Right renal pelvis (tissue), 4 donors: ENCODE measurements at places on chromosomes 1 and 21. TPM values are rescaled to one million over a fixed set of nuclear protein-coding genes. Genes with fewer than 3 reads are reported as not detected.

- no peak for DNase-seq
Observed at GRCh38 chr1:7646981-7647901, 123.9 kb upstream of the VAMP3 start.

DNA sequence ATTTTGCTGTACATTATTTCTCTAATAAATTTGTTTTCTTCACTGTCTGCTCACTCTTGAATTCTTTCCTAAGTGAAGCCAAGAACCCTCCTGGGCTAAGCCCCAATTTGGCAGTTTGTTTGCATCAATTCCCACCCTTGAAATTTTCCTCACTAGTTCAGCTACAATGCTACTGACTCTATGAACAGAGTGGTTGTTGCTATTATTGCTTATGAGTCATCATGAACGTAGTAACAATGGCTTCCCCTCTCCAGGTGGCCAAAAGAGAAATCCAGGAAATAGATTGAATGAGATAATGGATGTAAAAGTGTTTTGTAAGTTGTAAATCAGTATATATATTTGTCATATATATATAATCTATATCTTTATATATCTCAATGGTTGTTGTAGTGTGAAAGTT, 193.0 kb downstream of the URB2 start:
- DNase-seq: no peak

EVA1B gene
- 124 TPM for polyA plus RNA-seq

DNA sequence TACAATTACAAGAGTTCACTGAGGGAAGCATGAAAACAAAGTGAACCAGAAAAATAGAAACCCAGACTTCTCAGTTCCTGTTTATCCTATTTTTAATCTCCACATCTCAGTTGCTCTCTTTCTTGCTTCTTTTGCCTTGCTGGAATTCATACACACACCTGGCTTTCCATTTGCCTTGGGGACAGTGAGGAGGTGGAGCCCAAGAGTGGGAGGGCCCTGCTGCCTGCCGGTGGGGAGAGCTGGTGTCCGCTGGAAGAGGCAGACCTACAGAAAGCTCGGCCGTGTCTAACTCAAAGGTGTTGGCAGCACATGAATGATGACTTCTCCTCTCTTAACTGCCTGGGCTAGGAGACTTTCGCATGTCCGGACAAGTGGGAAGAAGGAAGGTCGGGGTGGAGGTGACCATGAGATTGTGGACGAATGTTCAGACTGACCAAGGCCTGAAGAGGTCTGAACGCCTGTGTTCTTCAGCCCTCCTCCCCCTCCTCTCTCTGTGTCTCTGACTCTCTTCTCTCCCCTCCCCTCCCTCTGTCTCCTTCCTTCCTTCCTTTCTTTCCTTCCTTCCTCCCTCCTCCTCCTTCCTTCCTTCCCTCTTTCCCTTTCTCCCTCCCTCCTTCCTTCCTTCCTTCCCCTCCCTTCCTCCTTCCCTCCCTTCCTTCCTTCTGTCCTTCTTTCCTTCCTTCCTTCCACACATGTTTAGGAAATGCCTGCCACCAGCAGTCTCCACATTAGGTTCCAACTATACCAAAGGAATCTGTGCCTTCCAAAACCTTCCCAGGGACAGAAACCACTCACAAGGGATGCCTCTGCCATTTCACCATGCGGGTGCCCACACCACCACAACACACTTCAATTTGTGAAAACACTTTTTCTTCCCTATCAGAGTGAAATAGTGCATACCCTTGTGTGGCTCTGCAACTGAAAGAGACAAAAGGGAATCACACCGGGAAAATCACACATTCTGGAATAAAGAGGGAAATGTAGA, 157.3 kb upstream of the RUNX1 start:
- no peak for DNase-seq

GJA8 gene
- polyA plus RNA-seq: 0.31 TPM

DNA sequence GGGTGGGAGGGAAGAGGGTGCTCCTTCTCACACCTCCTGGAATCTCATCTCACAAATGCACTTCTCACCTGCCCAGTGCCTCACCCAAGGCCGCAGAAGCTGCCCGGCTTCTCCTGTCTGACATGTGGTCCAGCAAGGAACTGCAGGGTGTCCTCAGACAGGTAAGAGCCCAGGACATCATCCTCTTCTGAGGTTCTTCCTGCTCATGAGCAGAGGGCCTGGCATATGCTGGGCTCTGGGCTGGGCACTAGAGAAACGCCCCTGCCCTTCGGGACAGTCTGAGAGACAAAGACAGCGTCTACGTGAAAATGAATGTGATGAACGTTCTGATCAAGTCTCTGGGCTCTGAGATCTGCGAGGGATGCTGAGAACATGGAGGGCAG, 42.4 kb downstream of the PKP1 start:
- DNase-seq: no peak

DNA sequence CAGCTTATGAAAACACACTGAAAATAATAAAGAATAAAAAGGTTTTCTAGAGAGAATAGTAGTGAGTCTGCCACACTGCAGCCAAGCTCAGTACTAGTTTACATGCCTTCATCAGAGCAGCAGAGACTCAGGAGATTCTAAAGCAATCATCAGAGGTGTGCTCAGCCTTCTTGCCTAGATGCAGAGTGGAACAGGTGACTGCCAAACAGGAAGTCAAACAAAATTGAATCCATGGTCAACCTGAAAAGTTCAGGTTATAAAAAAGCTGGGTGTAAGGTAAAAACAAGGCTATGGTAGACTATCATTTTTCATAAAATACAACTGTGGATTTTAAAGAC, 165.3 kb upstream of the C1orf105 start:
- no peak for DNase-seq

VCAM1 gene
- polyA plus RNA-seq: 27.6 TPM

DNA sequence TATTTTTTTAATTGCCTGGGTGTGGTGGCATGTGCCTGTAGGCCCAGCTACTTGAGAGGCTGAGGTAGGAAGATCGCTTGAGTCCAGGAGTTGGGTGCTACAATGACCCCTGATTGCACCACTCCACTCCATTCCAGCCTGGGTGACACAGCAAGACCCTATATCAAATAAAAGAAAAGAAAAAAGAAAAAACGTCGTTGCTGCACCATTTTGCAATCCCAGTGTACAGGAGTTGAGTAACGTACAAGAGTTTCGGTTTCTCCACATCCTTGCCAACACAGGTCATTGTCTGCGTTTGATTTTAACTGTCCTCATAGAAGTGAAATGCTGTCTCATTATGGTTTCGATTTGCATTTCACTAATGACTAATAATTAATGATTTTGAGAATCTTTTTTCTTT, 7.9 kb downstream of the ZNF684 start:
- DNase-seq: no peak

ILDR2 gene
- 15.6 TPM for polyA plus RNA-seq

DNA sequence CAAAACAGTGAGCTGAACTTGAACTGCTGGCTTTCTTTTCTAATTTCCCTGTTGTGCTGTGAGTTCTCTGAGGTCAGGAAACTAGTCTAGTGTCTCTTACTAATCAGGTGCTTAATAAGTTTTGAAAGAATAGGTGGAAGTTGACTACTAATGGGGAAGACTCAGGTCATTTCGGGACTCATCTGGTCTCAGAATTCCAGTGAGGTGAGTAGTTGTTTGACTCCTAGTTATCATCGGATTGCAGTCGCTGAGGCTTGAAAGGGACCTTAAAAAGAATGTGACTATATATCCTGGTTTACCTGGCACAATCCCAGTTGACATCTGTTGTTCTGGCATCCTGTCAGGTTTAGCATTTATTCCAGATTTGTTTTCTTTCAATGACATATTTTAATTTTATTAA, 81.4 kb upstream of the SPAG17 start:
- DNase-seq: no peak

DNA sequence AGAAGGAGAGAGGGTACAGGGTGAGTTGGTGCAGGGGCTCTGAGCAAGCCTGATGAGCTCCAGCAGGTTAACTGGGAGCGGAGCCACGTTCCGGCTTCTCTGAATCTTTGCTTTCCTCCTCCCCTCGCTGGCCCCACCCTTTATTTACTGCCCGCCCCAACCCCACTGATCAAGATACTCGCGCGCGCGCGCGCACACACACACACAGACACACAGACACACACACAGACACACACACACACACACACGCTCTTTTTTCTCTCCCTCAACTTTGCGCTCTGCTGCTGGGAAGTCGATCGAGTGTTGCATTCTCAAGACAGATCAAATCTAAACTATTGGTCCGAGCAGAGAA, at the start of gene GRIK1:
TSS of gene GRIK1 (minus strand) at position 73 of the 352 bp plus-strand sequence.
- no peak for DNase-seq

GRCh38 chr1:182731852-182732575, 47.6 kb upstream of the RGS8 start:
- DNase-seq: no peak

MDM4 gene
- polyA plus RNA-seq: 26.4 TPM

DNA sequence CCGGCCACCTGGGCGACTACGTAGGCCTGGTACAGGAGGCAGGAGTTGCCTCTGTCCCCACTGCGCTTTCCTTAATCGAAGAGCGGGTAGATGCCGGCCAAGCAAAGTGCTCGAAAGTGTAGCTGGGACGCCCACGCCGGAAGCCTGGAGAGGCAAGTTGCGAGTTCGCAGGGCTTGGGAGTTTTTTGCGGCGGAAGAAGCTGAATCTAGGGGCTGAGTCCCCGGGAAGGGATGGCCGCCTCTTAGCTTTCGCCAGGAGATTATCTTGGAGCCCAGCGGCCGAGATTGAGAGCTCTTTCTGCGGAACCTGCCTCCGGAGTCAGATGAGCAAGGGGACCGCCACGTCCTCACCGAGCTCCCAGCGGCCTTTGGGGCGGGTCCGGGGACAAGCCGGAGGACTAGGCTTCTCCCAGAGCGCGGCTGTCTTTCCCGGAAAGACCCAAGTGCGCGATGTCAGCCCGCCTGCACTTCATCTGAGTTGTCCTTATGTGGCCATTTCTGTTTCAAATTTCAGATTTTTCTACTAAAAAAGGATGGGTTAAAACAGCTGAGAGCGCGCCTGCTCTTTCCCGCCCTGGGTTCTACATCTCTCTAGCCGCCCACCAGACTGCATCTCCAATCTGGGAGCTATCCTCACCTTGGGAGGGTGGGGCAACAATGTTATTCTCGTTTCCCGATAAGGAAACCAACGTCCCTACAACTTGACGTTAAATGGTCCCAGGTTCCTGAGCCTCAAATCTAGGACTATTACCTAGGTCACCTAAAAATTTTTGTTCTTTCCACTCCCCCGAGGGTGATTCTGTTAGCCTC, 12.4 kb upstream of the TBX15 start:
- DNase-seq: no peak

RGS13 gene
- polyA plus RNA-seq: not detected

GRCh38 chr1:221839782-221840395, 98.0 kb upstream of the DUSP10 start:
- no peak for DNase-seq

DNA sequence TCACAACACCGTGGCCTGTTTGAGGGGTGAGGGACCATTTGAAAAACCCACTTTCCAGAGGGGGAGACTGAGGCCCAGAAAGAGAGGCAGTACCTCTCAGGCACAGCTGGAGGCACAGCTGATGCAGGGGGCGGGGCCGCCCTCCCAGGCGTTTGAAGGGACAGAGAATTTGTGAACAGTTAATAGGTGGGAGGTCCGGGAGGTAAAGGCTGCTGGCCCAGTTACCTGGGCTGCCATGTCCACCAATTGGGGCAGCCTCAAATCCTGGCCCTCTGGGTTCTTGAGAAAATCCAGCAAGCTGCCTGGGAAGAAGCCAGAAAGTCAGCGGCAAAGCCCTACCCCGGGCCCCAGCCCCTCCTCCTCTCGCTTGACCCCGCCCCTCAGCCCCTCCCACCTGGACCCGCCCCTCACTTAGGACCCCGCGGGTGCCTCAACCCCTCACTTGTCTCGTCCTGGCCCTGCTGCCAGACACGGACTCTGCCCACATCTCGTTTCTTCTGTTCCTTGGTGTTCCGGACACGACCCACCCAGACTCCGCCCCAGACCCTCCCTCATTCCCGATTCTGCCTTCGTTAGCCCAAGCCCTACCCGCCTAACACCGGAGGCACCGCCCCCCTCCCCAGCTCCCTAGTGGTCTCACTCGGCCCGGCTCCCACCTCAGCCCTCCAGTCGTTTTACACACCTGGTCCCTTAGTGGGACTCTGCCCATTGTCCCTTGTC, 10.8 kb upstream of the AHDC1 start:
- no peak for DNase-seq

GRCh38 chr1:197145446-197146024, 934 bp downstream of the ASPM start:
- DNase-seq: no peak

GRCh38 chr1:107359472-107360241, 218.8 kb downstream of the NTNG1 start:
- no peak for DNase-seq

FMO2 gene
- 0.52 TPM for polyA plus RNA-seq

DNA sequence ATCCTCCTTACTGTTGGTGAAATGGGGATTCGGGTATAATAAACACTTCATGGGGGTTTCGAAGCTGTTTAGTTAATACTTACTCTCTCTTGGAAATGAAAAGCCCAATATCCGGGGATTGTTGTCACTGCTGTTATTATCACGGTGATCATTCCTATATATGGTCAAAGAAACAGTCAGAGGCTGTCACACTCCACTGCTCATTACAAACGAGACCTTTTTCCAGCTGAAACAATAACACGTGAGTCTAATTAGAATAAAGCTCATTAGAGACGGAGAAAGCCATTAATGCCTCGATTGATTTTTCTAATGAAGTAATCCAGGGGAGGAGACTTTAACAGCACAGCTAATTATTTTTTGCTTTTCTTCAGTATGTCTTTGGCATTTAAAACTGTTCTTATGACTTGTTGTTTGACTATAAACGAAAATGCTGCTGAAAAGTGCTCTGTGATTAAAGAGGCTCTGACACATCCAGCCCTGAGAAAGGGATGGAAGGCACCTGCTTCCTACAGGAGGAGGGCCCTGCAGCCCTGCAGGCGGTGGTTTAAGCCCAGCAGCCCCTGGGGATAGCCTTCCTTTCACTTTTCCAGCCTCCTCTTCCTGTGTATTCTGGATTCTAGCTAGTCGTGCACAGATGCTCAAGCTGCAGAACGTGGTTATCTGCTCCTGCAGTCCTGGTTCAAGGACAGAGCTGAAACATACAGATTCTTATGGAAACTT, 143.6 kb downstream of the EDEM3 start:
- DNase-seq: peak; percentile 61

DNA sequence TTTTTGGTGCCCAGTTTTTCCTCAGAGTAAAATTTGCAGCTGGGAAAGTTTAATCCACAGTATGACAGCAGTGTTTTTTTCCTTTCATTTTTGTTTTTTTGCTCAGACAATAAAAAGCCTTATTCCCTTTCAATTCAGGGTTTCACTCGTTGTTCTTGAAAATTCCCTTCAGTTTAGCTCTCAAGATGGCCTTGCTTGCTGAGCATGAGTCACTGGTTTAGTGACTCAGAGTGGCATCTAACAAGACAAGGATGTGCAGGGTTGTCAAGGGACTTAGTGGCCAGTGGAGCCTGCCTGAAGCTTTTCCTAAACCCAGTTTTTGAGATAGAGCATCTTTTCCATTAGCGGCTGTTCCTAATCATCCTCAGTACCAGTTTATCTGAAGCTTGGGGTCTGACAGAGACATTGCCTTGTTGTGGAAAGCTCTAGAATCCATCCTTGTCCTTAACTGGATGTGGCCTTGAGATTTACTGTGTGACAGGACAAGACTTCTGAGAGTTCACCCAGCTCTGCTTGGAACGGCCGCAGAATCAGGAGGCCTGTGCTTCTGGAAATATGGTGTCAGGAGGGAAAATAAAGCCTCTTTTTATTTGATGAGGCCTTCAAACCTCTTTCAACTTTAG, 48.4 kb upstream of the DNAJC6 start:
- no peak for DNase-seq
